ENCODE measurements at places on chromosomes 6 and 20. TPM values are rescaled to one million over a fixed set of nuclear protein-coding genes. Genes with fewer than 3 reads are reported as not detected.

The SLC22A2 gene
- not detected for total RNA-seq

The LINC00237 gene
- not detected for total RNA-seq

The OR2W1 gene
- total RNA-seq, result not detected

The SPATA25 gene
- total RNA-seq, result 3.4 TPM

The KIF6 gene
- total RNA-seq, result 1.3 TPM

The MICB gene
- total RNA-seq, result not detected

The SLC17A9 gene
- total RNA-seq, result 5.3 TPM

The SPAG4 gene
- total RNA-seq, result 4.2 TPM

The PPP1R16B gene
- total RNA-seq, result not detected

The ZNF341 gene
- total RNA-seq, result 5.4 TPM

The RBPJL gene
- not detected for total RNA-seq

The IPCEF1 gene
- total RNA-seq, result 1.5 TPM

The ECT2L gene
- 0.40 TPM for total RNA-seq

The KCNQ5 gene
- total RNA-seq, result 5.2 TPM

The CNR1 gene
- 6.3 TPM for total RNA-seq

The KHDRBS2 gene
- total RNA-seq, result 1.6 TPM

The SMAP1 gene
- total RNA-seq, result 24.8 TPM

Measured in mesothelial cell of epicardium (in vitro differentiated cells).